ENCODE measurements at places on chromosomes 13 and 19. TPM values are rescaled to one million over a fixed set of nuclear protein-coding genes. Genes with fewer than 3 reads are reported as not detected.

SLC27A5 gene
- 4.8 TPM for total RNA-seq

CEACAM19 gene
- total RNA-seq = 1.2 TPM

LENG9 gene
- 8.3 TPM for total RNA-seq

ZNF556 gene
- total RNA-seq = not detected

LILRB3 gene
- not detected for total RNA-seq

F7 gene
- not detected for total RNA-seq

GSX1 gene
- total RNA-seq = not detected

LCP1 gene
- total RNA-seq = 1.4 TPM

ZNF569 gene
- total RNA-seq = 3.6 TPM

IZUMO2 gene
- not detected for total RNA-seq

LILRA2 gene
- total RNA-seq = not detected

ZNF441 gene
- total RNA-seq = 4.5 TPM

HOMER3 gene
- total RNA-seq = 63.7 TPM

CLIP3 gene
- total RNA-seq = 34.3 TPM

ASF1B gene
- 3.7 TPM for total RNA-seq

KLK11 gene
- total RNA-seq = not detected

LILRB2 gene
- not detected for total RNA-seq

ZNF98 gene
- not detected for total RNA-seq

EPSTI1 gene
- 12.6 TPM for total RNA-seq

IGFL1 gene
- total RNA-seq = not detected

PTPRS gene
- total RNA-seq = 253 TPM
